Effector CD8-positive, alpha-beta T cell (primary cell): ENCODE measurements at places on chromosomes 2 and 18.

DNA sequence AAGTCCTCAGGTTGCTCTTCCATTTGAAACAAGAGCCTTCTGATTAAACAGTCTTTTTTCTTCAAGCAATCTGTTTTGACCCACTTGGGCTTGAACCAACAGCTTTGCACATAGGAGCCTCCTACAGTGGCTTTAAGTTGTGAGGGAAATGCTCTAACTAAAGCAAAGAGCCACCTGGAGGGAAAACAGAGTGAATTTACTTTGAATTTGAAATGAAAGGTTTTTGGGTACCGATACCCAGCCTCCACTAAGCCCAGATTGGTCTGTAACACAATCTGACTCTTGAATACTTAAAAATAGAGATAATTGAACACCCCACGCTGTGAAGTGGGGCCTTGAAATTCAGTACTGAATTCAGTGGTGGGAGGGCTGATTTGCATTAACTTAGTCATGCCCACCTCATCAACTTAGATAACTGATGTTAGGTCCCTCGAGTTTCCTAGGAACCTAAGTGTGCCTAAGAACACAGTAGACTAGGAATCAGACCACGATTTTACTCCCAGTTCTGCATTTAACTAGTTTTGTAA is 56.3 kb upstream of the ACVR1C start:
- no peak for DNase-seq

- DNase-seq, result no peak
These were observed 40.8 kb downstream of the TNP1 start for GRCh38 chr2:216819055-216819454.

DNA sequence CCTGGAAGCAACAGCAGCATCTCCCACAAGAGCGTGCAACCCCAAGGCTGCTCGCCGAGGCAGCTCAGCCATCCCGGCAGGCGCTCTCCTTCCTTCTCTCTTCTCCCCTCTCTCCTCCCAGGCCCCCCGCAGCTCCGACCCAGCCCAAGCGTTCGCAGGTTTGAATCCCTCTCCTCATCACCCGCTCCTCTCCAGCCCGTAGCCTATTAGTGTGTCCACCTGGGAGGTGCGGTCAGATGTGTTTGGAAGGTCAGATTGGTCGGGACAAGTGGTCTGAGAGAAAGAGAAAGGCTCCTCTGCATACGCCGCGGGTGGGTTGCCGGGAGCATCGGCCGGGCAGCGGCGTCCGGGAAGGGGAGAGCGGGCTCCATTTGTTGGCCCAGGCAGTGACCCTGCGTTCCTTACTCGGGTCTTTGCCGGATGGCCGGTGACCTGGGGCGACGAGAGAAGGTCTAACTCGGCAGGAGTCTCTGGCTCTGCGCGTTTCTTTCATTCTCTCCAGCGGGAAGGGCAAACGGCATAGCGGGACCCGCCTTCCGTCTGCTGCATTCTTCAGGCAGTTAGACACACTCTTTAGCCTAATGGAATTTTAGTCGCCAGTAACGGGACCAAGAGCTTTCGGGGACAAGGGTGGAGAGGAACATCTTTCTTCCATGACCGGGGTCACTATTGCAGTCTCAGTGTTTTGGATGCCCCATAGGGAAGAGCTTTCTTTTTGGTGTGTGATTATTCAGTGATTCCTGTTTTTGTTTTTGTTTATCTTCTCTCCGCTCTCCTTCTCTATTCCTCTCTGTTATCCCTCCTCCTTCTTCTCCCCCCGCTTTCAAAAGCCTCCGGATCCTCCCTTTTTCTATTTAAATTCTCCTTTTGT is 1.1 kb upstream of the TMEFF2 start:
- no peak for DNase-seq

DNA sequence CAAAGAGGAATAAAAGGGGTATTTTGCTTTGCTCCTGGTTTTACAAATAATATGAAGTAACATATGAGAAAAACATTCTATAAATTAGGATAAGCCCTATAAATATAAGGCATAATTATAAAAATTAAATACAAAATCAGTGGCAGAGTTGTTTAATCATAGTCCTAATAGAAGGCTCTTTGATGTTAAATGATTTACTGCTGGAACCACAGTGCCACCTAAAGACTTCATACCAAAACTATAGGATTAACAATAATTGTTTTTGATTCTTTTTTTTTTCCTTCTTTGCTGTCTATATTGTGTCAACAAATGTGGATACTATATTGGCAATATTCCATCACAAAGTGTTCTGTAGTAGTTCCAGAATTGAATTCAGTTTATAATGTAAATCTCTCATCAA is 837.7 kb upstream of the SLC39A10 start:
- no peak for DNase-seq
